ENCODE measurements at places on chromosomes 2 and 18. TPM values are rescaled to one million over a fixed set of nuclear protein-coding genes. Genes with fewer than 3 reads are reported as not detected.

Gene C1QL2
- not detected for total RNA-seq

Gene FTCDNL1
- 2.7 TPM for total RNA-seq

Gene IL1A
- total RNA-seq = not detected

Gene BMP10
- total RNA-seq = 7.3 TPM

Gene SP3
- 35.8 TPM for total RNA-seq

Gene TUBA3D
- total RNA-seq = 2.5 TPM

Gene HOXD13
- total RNA-seq = not detected

Gene HIBCH
- total RNA-seq = 54.4 TPM

Gene TTR
- total RNA-seq = 2,952 TPM

Gene TMX3
- total RNA-seq = 21.5 TPM

Gene CYRIA
- 2.4 TPM for total RNA-seq

Gene EN1
- not detected for total RNA-seq

Gene FHOD3
- 0.44 TPM for total RNA-seq

All from right lobe of liver (tissue), 6 donors.